Stimulated activated CD4-positive, alpha-beta T cell treated with anti-CD3 and anti-CD28 coated beads, Interleukin-12 subunit alpha, Interleukin-12 subunit beta, amount 100 ng/mL, for 4 hours (primary cell): ENCODE measurements at places on chromosomes 6 and 20.

DNA sequence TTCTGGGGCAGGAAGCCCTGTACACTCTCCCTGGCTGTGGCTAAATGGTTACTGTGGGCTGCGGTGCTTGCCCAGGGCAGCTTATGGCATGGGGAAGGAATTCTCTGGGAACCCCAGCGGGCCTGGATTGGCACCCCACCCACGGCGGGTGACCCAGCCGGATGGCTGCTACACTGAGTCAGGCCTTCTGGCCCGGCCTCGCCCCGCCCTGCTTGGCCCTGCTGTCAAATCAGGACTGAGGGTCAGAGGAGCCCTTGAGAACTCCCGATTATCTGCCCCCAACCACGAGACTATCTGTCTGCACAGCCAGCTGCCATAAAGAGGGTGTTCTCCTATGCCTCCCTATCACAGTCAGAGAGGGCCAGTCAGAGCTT lies 7.3 kb upstream of the ITPR3 start:
- DNase-seq = no peak

DNA sequence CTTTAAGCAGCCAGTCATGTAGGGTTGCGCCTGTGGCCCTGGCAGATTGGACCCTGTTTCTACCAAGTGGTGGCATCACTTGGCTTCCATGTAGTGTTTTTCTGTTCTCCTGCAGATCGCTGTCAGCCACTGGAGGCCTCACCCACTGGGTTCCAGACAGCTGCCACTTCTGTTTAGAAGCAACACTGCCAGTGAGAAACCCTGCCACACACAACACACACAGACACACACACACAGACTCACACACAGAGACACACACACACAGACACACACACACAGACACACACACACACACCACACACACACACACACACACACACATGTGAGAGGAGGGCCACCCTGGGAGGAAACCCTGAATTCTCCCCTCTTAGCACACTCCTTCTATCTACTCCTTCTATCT lies 51.8 kb downstream of the UTRN start:
- no peak for DNase-seq

GRCh38 chr20:44805979-44806620 lies 4.2 kb downstream of the RIMS4 start:
- DNase-seq = no peak

- no peak for DNase-seq
Observed at GRCh38 chr6:148193063-148193680, 149.5 kb upstream of the SASH1 start.

DNA sequence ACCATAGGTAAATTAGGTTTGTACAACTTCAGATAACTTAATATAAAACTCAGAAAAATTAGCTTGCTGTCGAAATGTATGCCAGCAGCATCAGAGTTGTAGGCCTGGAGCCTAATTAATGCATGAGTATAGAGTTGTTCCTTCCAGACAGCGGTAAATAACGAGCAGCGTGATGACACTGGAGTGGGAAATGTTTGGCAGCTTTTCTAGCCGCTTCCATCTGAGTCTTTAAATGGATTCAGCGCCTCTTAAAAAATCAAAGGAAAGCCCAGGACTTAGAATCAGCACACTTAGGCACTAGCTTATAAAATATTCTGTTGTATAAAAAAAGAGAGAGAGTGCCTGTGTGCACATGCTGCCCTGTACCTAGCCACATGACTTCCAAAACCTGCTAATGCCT lies 43.7 kb upstream of the SYNJ2 start:
- no peak for DNase-seq

DNA sequence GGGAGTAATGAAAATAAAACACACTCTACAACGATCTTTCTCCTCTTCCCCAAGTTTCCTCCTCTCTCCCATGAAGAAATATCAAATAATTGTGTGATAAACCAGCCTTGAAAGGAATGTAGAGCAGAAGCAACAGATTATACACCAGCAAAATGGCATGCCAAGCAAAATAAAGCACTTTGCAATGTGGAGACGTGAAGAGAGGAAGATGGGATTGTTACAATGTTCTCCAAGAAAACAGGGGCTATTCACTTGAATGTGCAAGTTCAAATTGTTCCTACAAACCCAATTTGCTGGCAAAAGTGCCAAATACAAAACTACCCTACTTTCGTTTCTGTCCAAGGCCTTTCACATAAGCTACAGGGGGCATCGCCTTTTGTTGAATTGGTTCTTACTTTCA lies 185.1 kb downstream of the PDE7B start:
- no peak for DNase-seq

GRCh38 chr6:17497535-17498095 lies 102.5 kb upstream of the FAM8A1 start:
- no peak for DNase-seq

DNA sequence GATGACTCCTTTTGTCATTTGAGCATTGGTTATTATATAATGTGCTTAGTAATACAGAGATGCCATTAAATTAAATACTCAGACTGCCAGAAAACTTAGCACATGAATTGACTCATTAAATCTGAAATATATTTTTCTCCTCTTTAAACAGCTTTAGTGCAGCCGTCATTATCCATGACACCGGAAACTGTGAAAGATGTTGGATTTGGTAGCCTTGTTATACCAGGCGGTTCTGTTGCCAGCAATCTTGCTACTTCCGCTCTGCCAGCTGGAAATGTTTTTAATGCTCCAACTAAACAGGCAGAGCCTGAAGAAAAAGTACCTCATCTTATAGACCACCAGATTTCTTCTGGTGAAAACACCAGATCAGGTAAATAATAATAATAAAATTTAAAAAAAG lies 97.6 kb downstream of the SCAF8 start:
- DNase-seq = no peak

- DNase-seq = no peak
Observed at GRCh38 chr6:90406142-90406794, 109.6 kb upstream of the BACH2 start.

- DNase-seq = no peak
Observed at GRCh38 chr20:45017857-45018256, 51.5 kb downstream of the STK4 start.

DNA sequence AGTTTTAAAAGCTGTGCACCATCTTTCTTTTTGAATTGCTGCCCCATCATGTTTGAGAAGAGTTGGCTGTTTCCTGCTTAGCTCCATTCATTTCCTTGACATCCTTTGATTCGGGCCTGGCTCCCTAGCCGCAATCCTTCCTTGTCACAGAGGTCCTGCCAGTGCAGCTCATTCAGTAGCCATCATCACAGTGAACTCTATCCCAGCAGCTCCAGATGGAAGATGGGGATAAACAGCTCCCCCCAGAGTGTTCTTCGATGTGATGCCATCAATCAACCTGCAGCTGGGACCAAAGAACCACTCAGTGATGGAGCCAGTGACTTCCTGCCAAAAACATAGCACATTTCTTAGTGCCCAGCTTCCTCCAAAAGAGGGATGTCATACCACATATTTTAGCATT lies 158.8 kb downstream of the FRK start:
- DNase-seq = no peak

DNA sequence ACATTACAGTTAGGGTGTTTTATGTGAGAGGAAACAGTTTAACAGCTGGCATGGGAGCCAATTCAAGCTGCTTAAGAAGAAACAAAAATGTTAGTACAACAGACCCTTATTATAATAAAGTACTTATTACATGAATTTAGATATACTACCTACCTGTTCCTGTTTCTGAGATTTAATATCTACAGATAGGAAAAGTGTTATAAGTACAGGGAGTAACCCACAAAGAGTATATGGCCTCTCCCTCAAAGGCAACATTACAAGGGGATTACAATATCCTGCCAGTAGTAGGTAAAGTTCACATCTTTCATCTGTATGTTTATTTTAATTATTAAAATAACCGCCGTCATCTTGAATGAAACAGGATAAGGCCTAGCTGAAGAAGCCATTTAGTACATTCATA lies 1.8 kb upstream of the ME1 start:
- DNase-seq = no peak

DNA sequence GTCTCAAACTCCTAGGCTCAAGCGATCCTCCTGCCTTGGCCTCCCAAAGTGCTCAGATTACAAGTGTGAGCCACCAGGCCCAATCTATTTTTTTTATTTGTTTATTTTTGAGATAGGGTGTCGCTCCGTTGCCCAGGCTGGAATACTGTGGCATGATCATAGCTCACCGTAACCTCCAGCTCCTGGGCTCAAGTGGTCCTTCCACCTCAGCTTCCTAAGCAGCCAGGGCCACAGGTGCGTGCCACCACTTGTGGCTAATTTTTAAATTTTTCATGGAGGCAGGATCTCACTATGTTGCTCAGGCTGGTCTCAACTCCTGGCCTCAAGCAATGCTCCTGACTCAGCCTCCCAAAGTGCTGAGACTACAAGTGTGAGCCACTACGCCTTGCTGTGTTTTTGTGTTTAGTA lies 9.8 kb downstream of the KIF3B start:
- no peak for DNase-seq

- no peak for DNase-seq
Observed at GRCh38 chr20:23156170-23156841, 70.2 kb upstream of the CD93 start.

DNA sequence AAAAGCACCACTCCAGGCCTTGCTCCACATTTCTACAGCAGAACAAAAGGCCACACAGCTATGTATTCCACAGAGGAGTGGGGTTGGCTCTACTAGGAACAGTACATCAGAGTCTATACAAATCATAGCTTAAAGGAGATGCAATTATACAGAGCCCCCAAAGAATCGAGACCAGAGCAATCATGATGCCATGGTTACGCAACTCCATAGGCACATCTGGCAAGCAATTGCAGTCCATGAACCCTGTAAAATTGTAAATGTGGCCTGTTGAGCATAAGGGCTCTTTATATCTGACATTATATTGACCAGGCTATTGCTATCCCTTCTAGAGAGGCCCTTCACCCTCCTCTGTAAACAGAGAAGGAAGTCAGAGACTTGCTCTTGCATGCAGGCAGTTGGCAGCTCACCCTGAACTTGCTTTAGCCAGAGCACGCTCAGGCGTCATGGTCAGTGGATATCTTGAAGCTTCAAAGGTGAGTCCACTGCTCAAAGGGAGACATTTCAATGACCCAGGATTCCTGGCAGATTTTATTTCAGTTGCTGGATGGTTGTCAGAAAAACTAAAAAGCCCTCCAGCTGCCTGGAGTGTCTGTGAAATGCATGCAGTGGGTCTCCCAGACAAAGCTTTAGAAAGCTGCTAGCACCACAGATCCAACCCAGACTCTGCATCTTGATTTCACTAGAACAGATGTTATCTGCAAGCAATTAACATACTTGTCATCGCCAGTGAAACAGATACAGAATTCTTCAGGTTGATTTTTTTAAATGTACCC lies 357.2 kb downstream of the CENPW start:
- no peak for DNase-seq

DNA sequence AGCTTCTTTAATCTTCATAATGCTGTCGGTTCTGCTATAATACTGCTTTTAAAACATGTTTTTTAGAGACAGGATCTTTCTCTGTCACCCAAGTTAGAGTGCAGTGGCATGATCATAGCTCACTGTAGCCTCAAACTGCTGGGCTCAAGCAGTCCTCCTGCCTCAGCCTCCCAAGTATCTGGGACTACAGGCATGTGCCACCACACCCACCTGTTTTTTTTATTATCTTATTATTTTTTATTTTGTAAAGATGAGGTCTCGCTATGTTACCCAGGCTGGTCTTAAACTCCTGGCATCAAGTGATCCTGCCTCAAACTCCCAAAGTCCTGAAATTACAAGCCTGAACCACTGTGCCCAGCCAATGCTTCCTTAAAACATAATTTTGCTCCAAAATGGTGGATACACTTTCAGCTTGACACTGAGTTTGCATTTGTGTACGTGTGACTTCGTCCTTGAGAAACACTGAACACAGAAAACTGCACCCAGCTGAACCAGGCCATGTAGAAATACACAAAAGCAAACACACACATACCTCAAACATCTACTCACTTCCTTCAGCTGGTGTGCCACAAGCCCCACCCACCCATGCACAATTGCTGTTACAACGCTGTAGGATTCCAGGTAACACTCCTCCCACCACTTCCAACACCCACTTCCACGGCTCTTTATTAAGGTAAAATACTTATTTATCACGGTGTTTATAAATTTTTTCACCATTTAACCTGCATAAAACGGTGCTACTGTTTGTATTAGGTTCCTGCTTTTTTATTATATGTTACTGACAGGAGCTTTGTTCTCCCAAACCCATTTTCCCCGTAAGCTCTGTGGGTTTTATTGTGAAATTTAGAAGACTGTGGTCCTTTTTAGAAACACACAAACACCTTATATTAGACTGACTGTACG lies 109.1 kb downstream of the TSHZ2 start:
- peak; percentile 22 for DNase-seq

- DNase-seq = no peak
Observed at GRCh38 chr6:143507358-143508145, 4.0 kb downstream of the FUCA2 start.

- no peak for DNase-seq
Observed at GRCh38 chr6:31945507-31946369, at the start of gene CFB. Gene CFB, plus strand, starts transcription at chr6:31946095. Its CDS starts 127 bp downstream, at chr6:31946222.

- no peak for DNase-seq
Observed at GRCh38 chr6:2714111-2714895, 36.4 kb downstream of the MYLK4 start.
